ENCODE measurements at places on chromosomes 3 and 15. TPM values are rescaled to one million over a fixed set of nuclear protein-coding genes. Genes with fewer than 3 reads are reported as not detected.

DNA sequence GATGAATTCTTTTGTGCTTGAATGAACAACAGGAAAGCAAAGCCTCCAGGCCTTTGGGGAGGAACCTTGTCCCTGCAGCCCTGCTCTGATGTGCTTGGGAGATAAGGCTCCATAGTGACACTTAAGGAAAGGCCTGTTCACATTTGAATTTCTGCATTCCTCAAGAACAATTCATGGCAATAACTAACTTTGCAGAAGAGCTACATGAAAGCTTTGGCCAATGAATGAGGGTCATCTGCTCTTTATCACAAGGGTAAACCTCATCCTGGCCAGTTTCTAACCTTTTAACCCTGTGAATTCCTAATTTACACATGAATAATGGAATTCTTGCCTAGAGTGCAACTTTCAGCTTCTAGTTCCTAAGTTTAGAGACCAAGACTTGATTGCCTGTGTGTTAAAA is 5.6 kb downstream of the PRTG start:
- DNase-seq = no peak

DNA sequence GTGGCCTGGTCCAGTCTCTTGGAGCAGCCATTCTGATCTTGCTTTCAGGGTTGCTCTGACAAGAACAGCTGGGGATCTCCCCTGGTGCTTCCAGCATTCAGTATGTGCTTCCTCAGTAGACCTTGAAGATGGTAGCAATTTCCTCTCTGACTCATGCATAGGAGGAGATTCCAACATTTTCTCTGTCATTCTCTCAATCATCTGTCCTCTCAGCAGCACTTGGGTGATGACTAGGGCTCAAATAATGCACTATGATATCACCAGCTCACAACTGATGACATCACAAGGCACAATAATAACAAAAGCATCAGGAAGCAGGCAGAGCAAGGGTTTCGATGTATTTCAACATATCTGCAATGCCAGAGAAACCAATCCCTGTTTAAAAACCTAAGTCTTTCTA is 52.7 kb downstream of the NFKBIZ start:
- DNase-seq = no peak

GRCh38 chr15:27222479-27222878 is 251.5 kb downstream of the GABRG3 start:
- DNase-seq = no peak

DNA sequence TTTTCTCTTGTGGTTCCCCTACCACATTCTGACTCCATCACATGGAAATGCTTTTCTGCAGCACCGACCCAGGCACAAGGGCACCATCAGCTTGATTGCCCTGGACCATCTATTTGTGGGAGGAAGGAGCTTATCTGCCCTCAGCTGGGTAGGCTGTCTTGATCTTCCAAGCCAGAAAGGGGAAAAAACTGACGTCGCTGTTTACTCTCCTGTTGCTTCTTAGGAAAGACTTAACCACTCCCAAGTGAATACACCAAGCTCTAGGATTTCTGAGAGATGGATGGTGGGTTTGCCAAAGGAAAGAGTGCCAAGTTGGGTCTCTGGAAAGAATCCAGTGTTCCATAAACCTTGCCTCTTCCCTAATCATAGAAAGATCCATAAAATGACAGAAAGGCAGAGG is 4.0 kb downstream of the TNFAIP8L3 start:
- DNase-seq = no peak

- no peak for DNase-seq
Observed at GRCh38 chr15:77021803-77022381, 27.0 kb downstream of the PSTPIP1 start.

- no peak for DNase-seq
Observed at GRCh38 chr15:78768531-78769408, 42.5 kb downstream of the ADAMTS7 start.

- peak; percentile 44 for DNase-seq
Observed at GRCh38 chr3:22960105-22960984, 242.8 kb upstream of the UBE2E2 start.

GRCh38 chr15:100663086-100663914 is 60.9 kb downstream of the ASB7 start:
- DNase-seq = peak; percentile 11

DNA sequence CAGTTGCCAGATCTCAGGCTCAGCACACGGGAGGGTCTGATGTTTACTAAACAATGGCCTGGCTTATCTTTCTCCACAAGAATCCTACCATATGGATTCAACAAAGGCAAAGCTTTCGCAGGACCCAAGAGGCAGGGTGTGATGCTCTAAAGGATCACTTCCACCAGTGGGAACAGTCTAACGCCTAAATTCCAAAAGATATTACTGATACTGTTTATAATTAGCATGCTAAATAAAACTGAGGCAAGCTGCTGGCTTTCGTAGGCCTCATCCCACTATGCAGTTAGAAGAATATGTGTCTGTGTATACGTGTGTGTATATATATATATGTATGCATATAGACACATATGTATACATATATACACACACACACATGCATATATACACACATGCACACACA is 22.3 kb downstream of the RORA start:
- no peak for DNase-seq

- DNase-seq = no peak
Observed at GRCh38 chr3:9196020-9196419, 53.4 kb downstream of the SRGAP3 start.

DNA sequence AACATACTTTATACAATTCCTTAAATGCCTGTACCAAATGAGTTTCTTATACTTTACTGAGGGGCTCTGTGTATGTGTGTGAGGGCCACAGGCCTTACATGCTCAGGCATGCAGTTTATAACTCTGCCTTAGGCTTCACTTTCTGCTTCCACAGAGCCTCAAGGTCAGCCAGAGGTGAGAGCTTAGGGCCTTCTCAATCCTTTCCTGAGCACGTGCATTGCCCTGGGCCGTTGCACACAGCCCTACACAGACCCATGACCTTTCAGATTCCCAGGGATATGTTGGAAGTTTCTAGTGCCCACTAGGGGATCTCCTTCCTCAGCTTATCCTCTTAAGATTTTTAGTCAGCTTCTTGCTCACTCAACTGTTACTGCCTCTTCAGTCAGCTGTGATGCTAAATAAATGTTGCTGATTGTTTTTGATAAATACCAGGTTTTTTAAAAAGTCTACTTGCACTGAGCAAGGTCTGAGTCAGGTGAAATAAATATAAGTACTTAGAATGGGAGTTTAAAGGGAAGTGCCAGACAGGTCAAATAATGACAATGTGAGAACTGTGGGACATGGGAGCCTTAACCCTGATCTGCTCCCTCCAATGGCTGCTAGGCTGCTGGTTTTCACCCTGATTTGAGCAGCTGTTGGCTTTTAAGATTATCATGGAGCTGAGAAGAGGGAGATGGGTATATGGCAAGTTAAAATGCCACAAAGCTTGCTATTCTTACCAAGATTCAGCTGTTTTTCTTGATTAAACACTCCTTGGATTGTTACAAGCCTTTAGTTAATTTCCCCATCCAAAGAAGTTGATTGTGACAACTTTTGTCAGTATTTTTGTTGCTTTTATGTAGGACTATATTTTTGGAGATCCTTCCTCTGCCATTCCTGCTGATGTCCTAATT is 169.5 kb downstream of the PLD1 start:
- no peak for DNase-seq

DNA sequence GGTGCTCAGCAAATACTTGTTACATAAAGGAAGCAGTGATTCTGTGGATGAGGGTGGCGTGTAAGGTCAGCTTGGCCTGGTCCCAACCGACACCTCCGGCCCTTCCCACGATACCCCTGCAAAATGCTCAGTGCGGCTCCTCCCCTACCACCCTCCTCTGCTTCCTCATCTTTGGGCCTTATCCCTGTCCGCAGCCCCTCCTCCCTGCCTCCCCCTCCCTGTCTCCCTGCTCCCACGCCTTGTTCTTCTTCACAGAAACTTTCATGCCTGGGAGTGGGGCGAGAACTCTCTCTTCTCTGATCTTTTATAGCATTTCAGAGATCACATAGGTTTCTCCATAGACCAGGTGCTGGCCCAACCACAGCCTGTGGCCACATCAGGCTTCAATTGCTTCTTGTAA is 75.0 kb upstream of the ATP2B2 start:
- DNase-seq = no peak

DNA sequence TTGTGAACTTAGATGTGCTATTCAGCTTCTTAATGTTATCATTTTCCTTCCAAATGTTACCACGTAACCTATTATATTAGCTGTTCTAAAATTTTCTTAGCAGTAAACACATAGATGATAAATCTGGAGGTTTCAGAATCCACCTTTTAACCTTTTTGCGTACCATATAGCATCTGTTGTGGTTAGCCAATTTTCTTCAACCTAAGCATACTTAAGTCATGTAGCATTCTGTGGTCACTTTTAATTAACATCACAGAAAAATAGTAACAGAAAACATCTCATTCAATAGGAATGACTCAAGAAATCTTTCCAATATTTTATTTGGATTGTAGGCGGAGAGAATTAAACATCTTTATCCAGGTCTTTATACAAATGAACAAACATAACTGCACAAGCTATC is 1465.3 kb upstream of the GBE1 start:
- DNase-seq = no peak

DNA sequence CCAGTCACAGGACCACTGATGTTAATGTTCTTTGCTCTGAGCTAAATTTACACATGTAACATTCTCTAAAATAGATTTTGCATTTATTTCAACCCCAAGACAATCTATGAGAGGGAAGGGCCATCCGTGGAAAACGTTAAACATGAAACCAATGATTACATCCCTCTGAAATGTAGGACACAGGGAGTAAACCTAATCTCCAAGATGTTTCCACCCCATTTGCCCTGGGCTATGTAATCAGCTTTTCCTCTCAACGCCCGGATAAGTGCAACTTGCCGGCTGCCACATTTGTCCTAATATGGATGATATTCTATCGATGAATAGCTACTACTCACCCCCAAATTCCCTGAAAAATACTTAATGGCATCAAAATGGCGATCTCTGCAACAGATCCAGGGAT is 6.4 kb upstream of the FMN1 start:
- no peak for DNase-seq

DNA sequence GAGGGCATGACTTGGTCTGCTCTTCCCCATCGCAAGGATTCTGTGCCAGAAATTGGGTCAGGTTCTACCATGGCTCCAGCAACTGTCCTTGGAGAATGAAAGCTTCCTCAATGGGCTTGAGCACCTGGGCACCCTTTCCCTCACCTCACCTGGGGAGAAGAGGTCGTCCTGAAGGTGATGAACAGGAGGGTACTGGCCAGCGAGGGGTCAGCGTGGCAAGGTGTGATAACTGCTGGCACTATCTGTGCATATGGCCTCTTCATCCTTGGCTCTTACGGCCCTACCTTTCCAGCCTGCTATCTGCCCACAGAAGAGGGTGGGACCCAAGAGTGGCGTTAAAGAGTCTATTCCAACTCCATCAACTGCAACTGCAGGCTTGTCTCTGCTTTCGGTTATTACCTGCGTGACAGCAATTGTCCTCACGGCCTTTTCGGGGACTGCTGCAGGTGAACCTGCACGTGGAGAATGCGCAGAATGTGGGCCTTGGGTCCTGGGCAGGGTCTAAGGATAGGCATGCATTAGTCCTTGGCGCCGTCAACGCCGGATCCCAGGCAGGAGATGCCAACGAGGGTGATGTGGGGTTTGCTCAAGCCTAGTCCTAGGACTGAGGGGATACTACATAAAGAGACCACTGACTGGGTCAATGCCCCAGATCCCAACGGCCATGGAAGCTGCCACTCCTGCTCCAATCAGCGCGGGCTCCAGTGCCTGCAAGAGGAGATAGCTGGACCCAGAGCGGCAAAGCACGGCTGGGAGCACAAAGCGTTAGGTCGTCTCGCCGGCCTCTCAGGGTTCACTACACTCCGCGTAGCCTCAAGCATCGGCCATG is 625 bp upstream of the RBM15B start:
- no peak for DNase-seq

DNA sequence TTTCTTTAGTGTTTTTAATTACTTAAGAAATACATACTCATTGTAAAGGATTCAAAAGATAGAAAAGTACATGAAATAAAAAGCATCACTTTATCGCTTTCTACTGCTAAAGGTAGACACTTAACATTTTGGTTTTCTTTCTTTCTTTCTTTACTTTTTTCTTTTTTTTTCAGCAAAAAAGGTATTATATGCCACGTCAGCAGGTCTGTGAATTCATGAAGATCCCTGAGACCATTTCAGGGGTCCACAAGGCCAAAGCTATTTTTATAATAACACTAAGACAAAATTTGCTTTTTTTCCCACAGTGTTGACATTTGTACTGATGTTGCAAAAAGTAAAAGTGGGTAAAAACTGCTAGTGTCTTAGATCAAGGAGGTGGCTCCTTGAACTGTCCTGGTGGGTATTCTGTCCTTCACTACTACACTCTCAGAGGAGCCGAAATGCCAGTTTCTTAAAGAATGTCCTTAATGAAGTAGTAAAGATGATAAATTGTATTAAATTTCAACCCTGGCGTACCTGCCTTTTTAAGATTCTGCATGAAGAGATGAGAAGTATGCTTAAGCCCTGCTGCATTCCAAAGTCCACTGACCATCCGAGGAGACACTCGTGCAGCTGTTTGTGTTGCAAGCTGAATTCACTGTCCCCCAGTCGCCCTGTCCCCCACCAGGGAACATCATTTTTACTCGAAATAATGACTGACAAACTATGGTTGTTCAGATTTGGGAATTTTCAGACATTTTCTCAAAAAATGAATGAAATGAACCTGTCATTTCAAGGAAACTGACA is 106.7 kb upstream of the PIAS1 start:
- no peak for DNase-seq

- DNase-seq = no peak
Observed at GRCh38 chr15:81056304-81056703, 55.6 kb downstream of the TLNRD1 start.

DNA sequence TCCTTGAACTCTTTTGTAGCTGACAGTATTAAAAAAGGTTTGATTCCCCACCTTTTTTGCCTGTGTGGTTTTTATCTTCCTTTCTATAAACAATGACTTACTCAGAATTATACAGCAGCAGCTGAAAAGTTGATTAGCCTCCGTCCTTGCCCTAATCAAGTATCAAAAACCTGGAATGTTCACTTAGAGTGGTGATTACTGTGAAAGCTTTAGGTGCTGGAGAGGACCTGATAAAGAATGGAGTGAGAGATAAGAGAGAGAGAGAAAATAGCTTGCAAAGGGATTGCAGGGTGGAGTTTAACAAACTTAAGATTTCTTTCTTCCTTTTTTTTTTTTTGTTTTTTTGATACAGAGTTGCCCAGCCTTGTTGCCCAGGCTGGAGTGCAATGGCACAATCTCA is 6.7 kb downstream of the CGNL1 start:
- no peak for DNase-seq

DNA sequence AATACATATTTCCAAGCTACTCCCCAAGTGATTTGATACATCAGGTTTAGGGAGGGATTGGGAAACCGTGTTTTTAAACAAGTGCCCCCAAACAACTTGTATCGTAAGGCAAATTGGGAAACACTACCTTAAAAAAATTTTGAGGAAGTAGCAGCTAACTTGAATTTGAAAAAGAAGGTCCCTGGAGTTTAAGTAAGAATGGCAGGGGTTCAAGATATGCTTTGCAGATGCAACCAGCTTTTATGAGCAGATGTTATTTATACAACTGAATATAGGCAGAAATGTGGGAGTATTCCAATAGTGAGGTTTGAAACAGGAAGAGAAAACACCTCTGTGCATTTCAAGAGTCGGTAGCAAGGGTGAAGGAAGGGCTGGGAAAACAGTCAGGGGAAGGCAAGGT is 139.6 kb downstream of the IL20RB start:
- no peak for DNase-seq

Gene CHDH
- 4.5 TPM for total RNA-seq

Gene SGO1
- 6.8 TPM for total RNA-seq

Gene EXD1
- 0.09 TPM for total RNA-seq

Gene SI
- 0.18 TPM for total RNA-seq

Gene ADCY5
- total RNA-seq = 23.5 TPM

Gene SNAP23
- 38.0 TPM for total RNA-seq

Gene OXSM
- 9.0 TPM for total RNA-seq

Gene SIDT1
- 37.4 TPM for total RNA-seq

Gene HLTF
- 99.1 TPM for total RNA-seq

Gene CCDC54
- total RNA-seq = 0.54 TPM
